CD4-positive, alpha-beta T cell (primary cell): ENCODE measurements at places on chromosomes 1 and 21. TPM values are rescaled to one million over a fixed set of nuclear protein-coding genes. Genes with fewer than 3 reads are reported as not detected.
A peak's percentile ranks its signal among the peaks of the same experiment; 100 is the strongest.

DNA sequence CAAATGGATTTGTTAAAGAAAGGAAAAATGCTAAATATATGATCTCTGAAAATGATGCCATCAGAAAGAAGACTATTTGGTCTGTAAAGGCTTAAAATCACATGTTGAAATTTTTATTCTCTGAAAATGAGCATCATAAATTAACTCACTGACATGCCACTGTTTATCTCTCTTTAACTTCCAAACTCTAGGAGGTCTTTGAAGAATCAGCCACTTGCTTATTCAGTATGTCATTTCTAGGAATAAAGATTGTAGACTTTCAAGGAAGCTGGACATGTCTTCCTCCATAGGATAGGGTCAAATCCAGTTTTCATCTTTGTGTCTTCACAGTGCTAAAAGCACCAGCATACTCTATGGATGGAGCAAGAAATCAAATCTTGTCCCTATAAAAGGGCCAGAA is 147.6 kb downstream of the FMN2 start:
- H3K4me3 ChIP-seq, result no peak overlapping the region
- no peaks in the 10 kb centered on the region for H3K36me3 ChIP-seq
- no peak overlapping the region for H3K27ac ChIP-seq

DNA sequence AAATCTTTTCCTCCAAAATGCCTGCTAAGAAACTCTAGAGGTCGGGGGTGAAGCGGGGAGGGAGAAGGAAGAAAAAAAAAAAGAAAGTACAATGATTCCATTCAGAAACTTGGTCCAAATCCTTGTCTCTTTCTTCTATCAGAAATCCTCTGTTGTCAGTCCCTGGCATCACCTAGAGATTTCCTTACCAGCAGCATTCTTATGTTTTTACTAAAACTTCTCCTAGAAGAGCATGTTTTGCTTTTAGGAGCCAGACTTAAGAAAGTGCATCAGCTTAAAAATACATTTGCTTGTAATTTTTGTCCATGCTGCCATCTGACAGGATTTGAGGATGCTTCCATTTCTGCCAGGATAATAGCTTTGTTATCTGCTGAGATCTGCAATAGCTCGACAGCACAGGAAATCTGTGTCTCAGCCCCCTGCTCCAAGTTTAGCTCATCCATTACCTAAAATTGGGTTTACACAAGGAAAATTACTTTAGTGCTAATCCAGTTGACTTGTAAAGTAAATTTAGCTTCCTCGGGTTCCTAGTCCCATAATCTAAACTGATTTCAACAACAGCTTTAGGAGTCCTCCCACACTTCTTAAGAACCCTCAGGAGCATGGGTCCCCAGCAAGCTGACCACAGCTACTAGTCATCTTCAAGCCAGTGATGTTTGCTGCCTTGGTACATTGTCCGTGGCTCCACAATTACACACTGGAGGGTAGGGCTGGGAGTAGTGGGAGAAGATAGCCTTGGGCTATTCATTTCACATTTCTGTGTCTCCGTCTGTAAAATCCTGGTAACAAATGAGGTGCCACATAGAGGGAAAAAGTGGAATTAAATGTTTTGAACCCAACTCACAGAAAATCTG is 92.3 kb upstream of the UBE2U start:
- H3K4me1 ChIP-seq, result no peaks in the 10 kb centered on the region
- H3K27ac ChIP-seq, result no peak overlapping the region
- no peaks in the 10 kb centered on the region for H3K27me3 ChIP-seq
- H3K4me3 ChIP-seq, result no peak overlapping the region

GRCh38 chr1:18989176-18989799 is 32.8 kb upstream of the IFFO2 start:
- H3K27me3 ChIP-seq, result no peaks in the 10 kb centered on the region
- no peak overlapping the region for H3K27ac ChIP-seq
- no peak for DNase-seq
- H3K4me3 ChIP-seq, result no peak overlapping the region
- H3K4me1 ChIP-seq, result no peaks in the 10 kb centered on the region

- H3K27me3 ChIP-seq, result no peaks in the 10 kb centered on the region
- DNase-seq, result peak; percentile 8
- H3K36me3 ChIP-seq, result no peaks in the 10 kb centered on the region
- peaks cover 38% of the 10 kb centered on the region for H3K4me1 ChIP-seq
These were observed 18.6 kb upstream of the HSPG2 start for GRCh38 chr1:21955501-21956281.

DNA sequence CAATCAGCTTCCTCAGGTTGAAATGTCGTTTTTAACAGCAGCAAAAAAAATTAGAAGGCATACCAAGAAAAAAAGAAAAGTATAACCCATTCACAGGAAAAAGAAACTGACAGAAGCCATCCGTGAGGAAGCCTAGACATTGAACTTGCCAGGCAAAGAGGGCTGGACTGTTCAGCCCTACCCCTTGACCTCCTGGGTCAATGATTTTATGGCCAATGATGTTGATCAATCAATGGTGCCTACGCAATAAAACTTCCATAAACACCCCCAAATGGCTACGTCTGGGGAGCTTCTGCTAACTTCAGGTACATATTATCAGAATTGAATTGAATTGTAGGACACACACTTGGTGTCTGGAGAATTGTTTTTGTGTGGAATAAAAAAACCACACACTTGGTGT is 4.8 kb upstream of the PSEN2 start:
- H3K36me3 ChIP-seq, result no peaks in the 10 kb centered on the region
- no peak for DNase-seq
- H3K27ac ChIP-seq, result no peak overlapping the region
- peaks cover 5% of the 10 kb centered on the region for H3K4me1 ChIP-seq
- H3K4me3 ChIP-seq, result no peak overlapping the region

DNA sequence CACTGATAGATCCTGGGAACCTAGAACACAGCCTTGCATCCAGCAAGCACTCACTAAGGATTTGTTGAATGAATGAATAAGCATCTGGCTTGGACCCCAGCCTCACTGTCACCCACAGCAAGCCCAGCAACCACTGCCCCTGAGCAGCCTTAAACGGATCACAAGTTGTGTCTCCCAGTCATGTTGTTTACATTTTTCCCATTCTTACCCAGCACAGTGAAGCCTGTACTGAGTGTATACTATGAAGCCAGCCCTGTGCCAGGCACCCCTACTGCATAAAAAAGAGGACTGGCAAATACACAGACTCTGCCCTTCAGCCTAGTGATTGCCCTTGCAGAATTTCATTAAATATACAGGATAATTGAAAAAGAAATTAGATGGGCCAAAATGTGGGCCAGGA is 30.2 kb downstream of the RRAGC start:
- H3K36me3 ChIP-seq, result no peaks in the 10 kb centered on the region
- H3K27me3 ChIP-seq, result peaks cover 7% of the 10 kb centered on the region
- no peak overlapping the region for H3K4me3 ChIP-seq

DNA sequence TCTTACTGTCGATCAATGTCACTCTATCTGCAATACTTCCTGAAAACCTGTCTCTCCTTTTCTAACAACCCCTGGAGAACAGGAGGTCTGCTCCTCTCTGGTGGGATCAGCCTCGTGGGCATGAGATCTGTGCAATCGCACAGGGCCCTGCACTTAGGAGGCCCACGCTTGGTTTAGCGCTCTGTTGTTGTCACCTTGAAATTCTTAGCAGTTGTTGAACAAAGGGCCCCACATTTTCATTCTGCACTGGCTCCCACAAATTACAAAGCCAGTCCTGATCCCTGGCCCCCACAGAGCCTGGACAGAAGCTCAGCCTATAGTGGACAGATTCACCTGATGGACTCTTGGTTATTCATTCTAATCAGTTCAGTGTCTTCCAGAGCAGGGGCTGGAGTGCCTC is 18.6 kb downstream of the SPOCD1 start:
- no peaks in the 10 kb centered on the region for H3K4me1 ChIP-seq
- DNase-seq, result no peak
- H3K4me3 ChIP-seq, result no peak overlapping the region
- H3K27ac ChIP-seq, result no peak overlapping the region

- no peaks in the 10 kb centered on the region for H3K27me3 ChIP-seq
- DNase-seq, result no peak
- H3K36me3 ChIP-seq, result no peaks in the 10 kb centered on the region
- no peaks in the 10 kb centered on the region for H3K4me1 ChIP-seq
- no peak overlapping the region for H3K4me3 ChIP-seq
These were observed 111.0 kb upstream of the NFIA start for GRCh38 chr1:60971330-60971729.

GRCh38 chr1:3607703-3608065 is 3.6 kb downstream of the MEGF6 start:
- peaks cover 23% of the 10 kb centered on the region for H3K4me1 ChIP-seq
- H3K27ac ChIP-seq, result no peak overlapping the region
- no peak for DNase-seq

DNA sequence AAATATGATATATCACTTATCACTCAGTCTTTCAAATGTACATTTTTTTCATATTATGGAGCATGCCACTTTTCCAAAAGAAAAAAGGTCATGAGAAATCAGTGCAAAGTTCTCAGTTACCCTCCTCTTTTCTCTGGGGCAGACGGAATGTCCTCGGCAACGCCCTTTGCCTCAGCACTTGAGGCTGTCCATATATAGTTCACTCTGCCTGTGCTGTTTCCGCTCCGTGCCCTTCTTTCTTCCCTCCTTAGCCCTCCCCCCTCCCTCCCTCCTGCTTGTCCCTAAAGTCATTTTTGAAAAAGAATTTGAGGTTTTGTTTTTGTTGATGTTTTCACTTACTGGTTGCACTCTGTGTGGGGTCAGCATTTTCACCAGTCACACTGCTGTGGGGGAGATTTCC is 5.4 kb downstream of the BARHL2 start:
- H3K4me3 ChIP-seq, result no peak overlapping the region
- H3K36me3 ChIP-seq, result no peaks in the 10 kb centered on the region
- no peak overlapping the region for H3K27ac ChIP-seq
- no peak for DNase-seq

- H3K27ac ChIP-seq, result no peak overlapping the region
- DNase-seq, result no peak
- H3K4me1 ChIP-seq, result no peaks in the 10 kb centered on the region
- H3K36me3 ChIP-seq, result no peaks in the 10 kb centered on the region
These were observed 331.3 kb upstream of the PROX1 start for GRCh38 chr1:213656503-213656902.

DNA sequence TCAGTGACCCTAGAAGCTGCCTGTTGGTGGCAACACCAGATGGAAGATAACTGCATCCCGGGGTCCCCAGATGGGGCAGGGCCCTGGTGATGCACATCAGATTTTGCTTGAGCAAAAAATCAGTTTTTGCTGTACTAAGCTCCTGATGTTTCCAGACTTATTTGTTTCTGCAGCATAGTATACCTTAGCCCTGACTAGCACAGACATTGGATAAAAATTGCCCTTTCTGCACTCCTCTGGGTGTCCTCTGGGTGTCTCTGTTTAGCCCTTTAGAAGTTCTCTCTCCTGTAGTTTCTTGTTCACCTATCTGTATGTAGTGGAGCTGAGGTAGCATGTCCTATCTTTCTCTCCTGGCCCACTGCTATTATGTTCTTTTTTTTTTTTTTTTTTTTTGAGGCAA is 30.3 kb upstream of the PLA2G2C start:
- H3K4me1 ChIP-seq, result peaks cover 13% of the 10 kb centered on the region
- no peaks in the 10 kb centered on the region for H3K36me3 ChIP-seq
- no peak for DNase-seq

DNA sequence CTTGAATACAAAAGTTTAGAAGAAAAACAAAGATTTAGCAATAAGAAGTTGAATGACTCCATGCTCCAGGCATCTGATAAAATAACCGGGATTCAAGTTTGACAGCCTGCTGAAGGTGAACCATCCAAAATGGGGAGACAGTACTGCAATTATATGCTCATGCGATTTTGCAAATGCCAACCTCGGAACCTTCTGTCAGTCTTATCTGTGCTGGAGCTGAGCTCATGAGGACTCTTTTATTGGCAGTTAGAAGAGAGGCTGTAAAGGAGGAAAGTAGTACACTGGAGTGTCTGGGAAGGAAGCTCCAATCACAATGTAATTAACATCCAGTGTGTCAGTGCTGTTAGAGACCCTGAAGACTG is 170.0 kb downstream of the GALNT2 start:
- no peak overlapping the region for H3K27ac ChIP-seq
- no peaks in the 10 kb centered on the region for H3K27me3 ChIP-seq
- H3K4me3 ChIP-seq, result no peak overlapping the region

GRCh38 chr1:21027805-21028204 is 148.9 kb downstream of the EIF4G3 start:
- no peak overlapping the region for H3K4me3 ChIP-seq
- no peaks in the 10 kb centered on the region for H3K27me3 ChIP-seq
- H3K27ac ChIP-seq, result no peak overlapping the region
- no peaks in the 10 kb centered on the region for H3K36me3 ChIP-seq

GRCh38 chr1:3785456-3786157 is 10.7 kb downstream of the LRRC47 start:
- H3K4me3 ChIP-seq, result no peak overlapping the region
- peaks cover 36% of the 10 kb centered on the region for H3K4me1 ChIP-seq
- no peaks in the 10 kb centered on the region for H3K27me3 ChIP-seq
- no peak for DNase-seq
- H3K27ac ChIP-seq, result no peak overlapping the region

GRCh38 chr21:42021371-42022090 is 11.4 kb upstream of the ZBTB21 start:
- H3K4me1 ChIP-seq, result no peaks in the 10 kb centered on the region
- no peaks in the 10 kb centered on the region for H3K27me3 ChIP-seq
- no peak overlapping the region for H3K4me3 ChIP-seq
- H3K27ac ChIP-seq, result no peak overlapping the region
- DNase-seq, result no peak
- no peaks in the 10 kb centered on the region for H3K36me3 ChIP-seq

DNA sequence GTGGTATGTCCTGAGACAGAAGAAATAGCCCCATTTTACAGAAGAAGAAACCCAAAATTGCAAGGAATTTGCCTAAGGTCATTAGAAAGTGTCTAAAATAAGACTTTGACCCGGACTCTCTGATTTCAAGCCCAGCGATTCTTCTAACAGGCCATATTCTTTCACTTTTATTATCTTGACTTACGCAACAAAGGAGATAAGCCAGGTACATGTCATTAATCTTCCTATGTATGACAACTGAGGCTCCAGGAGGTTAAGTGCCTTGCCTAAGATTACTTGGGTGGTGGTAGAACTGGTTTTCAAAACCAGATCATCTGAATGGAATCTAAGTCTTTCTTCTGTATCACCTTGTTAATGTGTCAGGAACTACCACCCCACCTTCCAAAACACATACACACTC is 124.3 kb downstream of the PBX1 start:
- no peak for DNase-seq
- no peak overlapping the region for H3K4me3 ChIP-seq
- no peaks in the 10 kb centered on the region for H3K36me3 ChIP-seq
- H3K27ac ChIP-seq, result no peak overlapping the region
- no peaks in the 10 kb centered on the region for H3K4me1 ChIP-seq

GRCh38 chr1:229024528-229025130 is 246.3 kb upstream of the RAB4A start:
- peaks cover 26% of the 10 kb centered on the region for H3K4me1 ChIP-seq
- H3K4me3 ChIP-seq, result no peak overlapping the region
- no peak overlapping the region for H3K27ac ChIP-seq
- H3K27me3 ChIP-seq, result no peaks in the 10 kb centered on the region
- H3K36me3 ChIP-seq, result no peaks in the 10 kb centered on the region

FOXD2 gene
- 0.34 TPM for total RNA-seq

DSCAM gene
- not detected for total RNA-seq

GNAT2 gene
- not detected for total RNA-seq

TSPAN1 gene
- not detected for total RNA-seq

TMEM269 gene
- total RNA-seq, result 1.1 TPM

IRF6 gene
- 0.74 TPM for total RNA-seq

BPNT1 gene
- total RNA-seq, result 2.5 TPM

HFM1 gene
- not detected for total RNA-seq

PGLYRP4 gene
- not detected for total RNA-seq
